ENCODE measurements at places on chromosomes 11 and 22.
A peak's percentile ranks its signal among the peaks of the same experiment; 100 is the strongest.

GRCh38 chr11:123255909-123256308, 60.9 kb upstream of the CLMP start:
- no peak for DNase-seq

GRCh38 chr22:29206372-29207242, 911 bp downstream of the EMID1 start:
- DNase-seq: peak; percentile 14

DNA sequence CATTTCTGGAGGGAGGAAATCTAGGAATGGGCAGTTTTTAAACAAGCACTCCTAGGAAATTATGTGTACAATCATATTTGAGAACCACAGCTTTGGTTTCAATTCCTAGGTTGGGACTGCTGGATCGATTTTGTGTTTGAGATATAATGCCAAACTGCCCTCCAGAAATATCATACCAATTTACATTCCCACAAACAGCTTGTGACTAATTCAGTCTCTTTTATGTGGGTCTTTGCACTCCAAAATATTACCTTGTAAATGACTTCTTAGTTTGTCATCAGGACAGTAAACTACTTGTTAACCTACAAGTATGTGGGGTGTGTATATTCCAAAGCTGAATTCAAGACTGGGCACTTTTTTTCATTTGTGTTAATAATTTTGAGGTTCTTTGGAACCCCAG, 9.8 kb upstream of the BARX2 start:
- DNase-seq: no peak

- DNase-seq: no peak
Measured at GRCh38 chr11:69588270-69588669, 52.7 kb upstream of the CCND1 start.

DNA sequence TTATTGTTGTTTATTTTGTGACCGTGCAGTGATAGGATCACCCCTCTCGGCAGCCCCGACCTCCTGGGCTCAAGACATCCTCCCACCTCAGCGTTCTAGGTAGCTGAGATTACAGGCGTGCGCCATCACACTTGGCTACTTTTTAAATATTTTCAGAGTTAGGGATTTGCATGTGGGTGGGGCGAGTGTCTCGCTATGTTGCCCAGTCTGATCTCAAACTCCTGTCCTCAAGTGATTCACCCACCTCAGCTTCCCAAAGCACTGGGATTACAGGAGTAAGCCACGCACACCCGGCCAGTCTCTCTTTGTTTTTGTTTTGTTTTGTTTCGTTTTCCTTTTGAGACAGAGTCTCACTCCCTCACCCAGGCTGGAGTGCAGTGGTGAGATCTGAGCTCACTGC, 1.2 kb upstream of the INTS5 start:
- no peak for DNase-seq

- DNase-seq: peak; percentile 5
Measured at GRCh38 chr11:102599642-102600261, 25.4 kb downstream of the MMP20 start.

DNA sequence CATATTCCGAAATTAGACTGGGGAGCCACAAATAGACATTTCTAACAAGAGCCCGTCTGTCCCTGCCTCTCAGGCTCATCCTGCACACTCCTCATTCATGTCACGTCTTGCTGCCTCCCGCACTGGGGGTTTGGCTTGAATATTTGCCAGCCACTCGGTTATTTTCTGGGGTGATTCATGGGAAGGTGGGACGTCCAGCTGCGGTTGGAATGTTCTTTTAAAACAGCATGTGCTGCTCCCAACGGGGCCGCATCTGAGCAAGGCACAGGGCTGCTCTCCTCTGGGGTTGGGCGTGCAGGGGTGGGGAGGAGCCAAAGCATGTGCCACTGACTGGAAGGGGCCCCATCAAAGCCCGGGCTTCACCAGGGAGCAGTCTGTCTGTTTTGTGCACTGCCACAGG, 25.9 kb upstream of the SLC5A4 start:
- no peak for DNase-seq

DNA sequence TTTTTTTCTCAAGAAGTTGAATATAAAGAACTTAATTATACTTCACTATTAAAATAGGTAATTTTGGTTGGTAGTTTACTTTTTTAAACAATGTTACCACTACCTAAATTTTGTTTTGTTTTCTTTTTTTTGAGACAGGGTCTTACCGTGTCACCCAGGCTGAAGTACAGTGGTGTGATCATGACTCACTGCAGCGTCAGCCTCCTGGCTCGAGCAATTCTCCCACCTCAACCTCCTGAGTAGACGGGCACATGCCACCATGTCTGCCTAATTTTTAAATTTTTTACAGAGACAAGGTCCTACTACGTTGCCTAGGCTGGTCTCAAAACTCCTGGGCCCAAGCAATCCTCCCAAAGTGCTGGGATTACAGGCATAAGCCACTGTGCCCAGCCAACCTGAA, 17.6 kb downstream of the SPCS2 start:
- no peak for DNase-seq

DNA sequence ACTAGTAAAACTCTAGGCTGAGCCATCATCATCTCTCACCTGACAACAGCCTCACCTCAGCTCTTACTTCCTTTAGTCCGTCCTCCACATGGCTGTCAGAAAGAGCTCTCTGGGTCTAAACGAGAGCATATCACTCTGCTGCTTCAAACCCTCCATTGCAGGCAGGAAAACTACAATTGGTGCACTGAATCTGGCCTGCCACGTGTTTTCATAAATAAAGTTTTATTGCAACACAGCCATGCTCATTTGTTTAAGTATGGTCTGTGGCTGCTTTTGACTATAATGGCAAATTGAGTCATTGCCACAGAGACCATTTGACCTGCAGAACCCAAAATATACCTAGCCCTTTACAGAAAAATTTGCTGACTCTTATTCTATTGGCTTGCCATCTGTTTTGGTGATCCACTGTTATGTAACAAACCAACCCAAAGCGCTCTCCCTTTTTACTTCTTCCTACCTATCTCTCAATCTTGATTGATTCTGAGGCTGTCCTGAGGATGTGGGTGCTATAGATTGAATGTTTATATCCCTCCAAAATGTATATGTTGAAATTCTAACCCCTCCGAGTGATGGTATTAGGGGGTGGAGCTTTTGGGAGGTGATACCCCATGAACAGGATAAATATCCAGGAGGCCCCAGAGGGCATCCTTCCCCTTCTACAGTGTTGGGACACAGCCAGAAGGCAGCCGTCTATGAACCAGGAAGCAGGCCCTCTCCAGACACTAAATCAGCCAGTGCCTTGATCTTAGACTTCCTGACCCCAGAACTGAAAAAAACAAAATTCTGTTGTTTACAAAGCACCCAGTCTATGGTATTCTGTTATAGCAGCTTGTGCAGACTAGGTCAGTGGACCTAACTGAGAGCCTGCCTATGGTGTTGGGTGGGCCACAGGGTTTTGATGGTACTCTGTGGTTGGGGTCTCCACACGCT, 99.9 kb downstream of the PIWIL4 start:
- no peak for DNase-seq

DNA sequence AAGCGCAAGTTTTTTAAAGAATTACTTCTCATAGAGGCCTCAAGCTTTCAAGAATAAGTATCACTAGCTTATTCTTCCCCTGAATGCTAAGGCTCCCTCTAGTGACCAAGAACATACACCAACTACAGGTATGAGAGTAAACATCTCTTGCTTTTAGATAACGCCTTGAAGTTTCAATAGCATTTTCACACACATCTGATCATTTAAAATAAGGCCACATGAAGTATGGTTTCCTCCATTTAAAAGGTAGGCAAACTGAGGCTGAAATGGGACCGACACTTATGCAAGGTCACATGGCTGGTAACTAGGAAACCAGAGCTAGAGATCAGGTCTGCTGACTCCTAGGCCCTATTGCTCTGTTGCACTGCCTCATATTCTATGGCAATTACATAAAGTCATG, 66.5 kb downstream of the CCDC34 start:
- DNase-seq: peak; percentile 34

- no peak for DNase-seq
Measured at GRCh38 chr11:78708388-78708787, 133.7 kb upstream of the NARS2 start.

DNA sequence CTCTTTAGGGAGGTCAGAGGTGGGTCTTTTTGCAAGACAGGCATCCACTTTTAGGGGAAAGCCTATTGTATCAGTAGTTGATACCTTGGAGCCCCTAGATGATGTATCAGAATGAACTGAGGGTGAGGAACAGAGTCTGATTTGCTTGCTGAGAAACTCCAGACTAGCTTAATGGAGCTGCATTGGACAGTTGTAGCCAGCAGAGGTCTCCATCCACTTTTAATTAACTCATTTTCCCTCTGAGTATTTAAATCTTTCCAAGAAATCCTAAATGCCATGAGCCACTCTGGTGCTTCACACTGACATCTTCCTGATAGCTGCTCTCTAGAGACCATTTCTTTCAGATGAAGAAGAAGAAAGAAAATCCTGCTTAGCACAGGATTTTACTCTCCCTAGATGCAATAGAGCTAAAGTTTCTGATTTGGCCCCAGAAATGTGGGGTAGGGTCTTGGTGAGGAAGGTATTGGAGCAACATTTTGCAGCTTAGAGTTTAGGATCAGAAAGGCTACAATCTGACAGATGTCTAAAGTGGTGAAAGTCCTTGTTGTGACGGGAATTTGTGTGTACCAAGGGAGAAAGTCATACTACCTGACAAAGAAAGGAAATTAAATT, 38.0 kb downstream of the EXT2 start:
- peak; percentile 39 for DNase-seq

GRCh38 chr11:119860561-119861094, 131.6 kb upstream of the NECTIN1 start:
- DNase-seq: no peak

- DNase-seq: no peak
Measured at GRCh38 chr22:43570531-43571165, 158.8 kb downstream of the MPPED1 start.

DNA sequence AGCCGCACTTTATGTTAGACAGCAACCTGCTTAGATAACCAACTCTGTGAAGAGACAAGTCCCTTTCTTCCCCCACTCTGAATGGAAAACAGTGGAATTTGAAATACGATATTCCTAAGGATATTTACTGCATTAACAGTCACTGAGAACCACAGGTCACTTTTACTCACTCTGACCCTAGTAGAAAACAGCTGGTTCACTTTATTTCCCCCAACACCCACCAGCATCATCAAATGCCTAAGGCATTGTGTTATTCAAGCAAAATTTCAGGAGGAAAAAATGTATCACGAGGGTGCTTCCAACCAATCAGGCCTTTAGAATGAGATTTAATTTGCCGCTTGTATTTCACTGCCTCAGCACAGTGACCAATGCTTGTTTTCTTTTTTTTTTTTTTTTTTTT, 1134.1 kb upstream of the CCDC90B start:
- DNase-seq: no peak

GRCh38 chr11:34941688-34942087, 25.3 kb downstream of the PDHX start:
- no peak for DNase-seq

GRCh38 chr11:3086114-3086513, 28.9 kb upstream of the CARS1 start:
- DNase-seq: no peak

DNA sequence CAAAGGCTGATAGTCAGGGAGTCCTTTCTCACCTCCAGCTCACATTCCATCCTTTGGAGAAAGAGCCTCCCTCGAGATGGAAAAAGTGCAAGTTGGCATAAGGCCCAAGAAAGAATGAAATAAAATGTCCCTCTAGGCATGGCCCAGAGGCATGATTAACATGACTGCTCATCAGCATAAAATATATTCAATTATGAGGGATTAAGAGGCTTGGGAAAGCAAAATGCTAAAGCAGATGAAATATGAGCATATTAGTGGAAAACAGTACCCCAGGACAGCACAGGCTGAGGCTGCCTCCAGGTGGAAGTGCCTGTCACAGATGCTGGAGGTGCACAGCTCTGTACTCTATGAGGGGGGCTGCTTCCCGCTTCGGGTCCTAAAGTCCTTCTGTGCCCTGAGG, 347.8 kb upstream of the PLET1 start:
- DNase-seq: no peak

DNA sequence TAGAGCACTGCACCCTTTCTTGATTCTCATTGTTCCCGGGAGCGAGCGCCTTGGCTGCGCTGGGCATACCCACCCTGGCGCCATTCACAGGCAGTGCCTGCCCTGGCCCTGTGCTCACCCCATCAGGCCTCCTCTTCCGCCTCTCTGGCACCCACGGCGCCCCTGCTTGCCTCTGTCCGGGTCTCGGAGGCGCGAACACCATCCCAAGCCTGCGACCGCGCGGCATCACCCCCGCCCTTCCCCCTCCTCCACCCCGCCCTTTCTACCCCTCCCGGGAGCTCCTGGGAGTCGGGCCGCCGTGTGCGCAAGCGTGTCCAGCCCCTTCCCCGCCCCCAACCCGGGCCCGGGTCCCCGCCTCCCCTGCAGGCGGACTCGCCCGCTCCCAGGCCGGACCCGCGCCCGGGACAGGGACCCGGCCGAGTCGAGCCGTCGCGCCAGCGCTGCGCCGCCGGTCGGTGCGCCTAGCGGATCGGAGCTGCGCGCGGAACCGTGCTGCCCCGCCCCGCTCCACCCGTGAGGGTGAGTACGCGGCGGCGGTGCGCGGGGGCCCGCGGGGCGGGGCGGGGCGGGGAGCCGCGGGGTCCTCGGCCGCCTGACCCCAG, at the start of gene ST3GAL4:
Gene ST3GAL4, plus strand, starts transcription at position 363 of the 602 bp plus-strand sequence. CDS start 50,470 bp downstream, outside the sequence.
- DNase-seq: peak; percentile 88

GRCh38 chr22:34454598-34454997, 534.3 kb upstream of the LARGE1 start:
- DNase-seq: no peak

GRCh38 chr22:28830441-28830840, 30.1 kb upstream of the XBP1 start:
- no peak for DNase-seq

- no peak for DNase-seq
Measured at GRCh38 chr11:119107538-119108145, 498 bp downstream of the C2CD2L start.

GRCh38 chr11:6404342-6405051, 14.2 kb downstream of the SMPD1 start:
- DNase-seq: no peak

DNA sequence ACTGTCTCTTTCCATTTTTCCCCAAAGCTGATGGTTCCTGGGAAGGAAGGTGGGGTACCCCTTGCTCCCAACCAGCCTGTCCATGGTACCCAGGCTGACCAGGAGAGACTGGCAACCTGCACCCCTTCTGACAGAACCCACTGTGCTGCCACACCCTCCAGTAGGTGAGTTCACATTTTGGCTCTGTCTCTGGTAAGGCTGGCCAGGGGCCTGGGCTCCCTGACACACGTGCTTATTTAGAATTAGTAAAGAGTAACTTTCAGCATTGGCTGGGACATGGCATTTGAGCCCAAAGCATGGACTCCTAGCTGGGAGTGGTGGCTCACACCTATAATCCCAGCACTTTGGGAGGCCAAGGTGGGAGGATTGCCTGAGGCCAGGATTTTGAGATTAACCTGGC, 35.1 kb downstream of the ARHGAP1 start:
- DNase-seq: no peak

- peak; percentile 95 for DNase-seq
Measured at GRCh38 chr22:41381329-41382097, at the start of gene TEF. TEF (plus strand) TSS chr22:41381942; CDS start chr22:41382045, 103 bp downstream.

- DNase-seq: no peak
Measured at GRCh38 chr22:42170946-42171345, 40.3 kb upstream of the CYP2D6 start.

GRCh38 chr11:114017723-114018122, 41.8 kb upstream of the ZBTB16 start:
- DNase-seq: no peak

- no peak for DNase-seq
Measured at GRCh38 chr11:67264877-67265632, 1.2 kb upstream of the GRK2 start.

All from K562 (cell line).